ENCODE measurements at places on chromosomes 2 and 18.

GRCh38 chr2:189639007-189639609 is 22.2 kb upstream of the ASNSD1 start:
- no peak for DNase-seq

DNA sequence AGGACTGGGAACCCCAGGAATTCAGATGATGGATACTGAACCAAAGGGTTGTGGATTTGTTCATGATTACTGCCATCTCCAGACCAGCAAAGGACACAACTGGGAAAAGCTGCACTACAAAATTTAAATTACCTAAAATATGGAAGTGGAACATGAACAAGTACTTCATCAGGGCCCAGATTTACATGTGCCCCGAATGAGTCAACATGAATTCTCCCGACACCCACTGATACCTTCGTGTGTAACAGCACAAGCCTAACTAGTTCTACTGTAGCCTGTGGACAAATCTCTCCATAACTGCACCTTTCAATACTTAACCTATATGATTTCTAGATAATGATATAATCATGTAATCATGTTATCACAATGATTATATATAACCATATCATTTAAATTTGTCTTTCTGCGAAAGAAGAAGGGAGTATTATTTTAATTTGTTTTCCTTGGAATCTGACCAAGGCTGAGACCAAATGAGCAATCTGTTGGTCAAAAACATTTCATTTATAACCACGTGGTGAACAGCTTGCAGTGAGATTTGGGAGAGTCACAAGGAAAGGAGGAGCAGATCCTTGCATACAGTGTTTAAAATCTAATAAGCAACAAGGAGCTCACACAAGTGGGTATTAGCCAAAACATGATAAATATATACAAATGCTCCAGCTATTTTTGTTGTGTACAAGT is 70.5 kb downstream of the CACNB4 start:
- DNase-seq = no peak

GRCh38 chr2:25941042-25941441 is 41.3 kb downstream of the KIF3C start:
- DNase-seq = no peak

- no peak for DNase-seq
These were observed 34.7 kb downstream of the CYB5A start for GRCh38 chr18:74257083-74257482.

GRCh38 chr2:202911203-202911511 is 316 bp downstream of the WDR12 start:
- no peak for DNase-seq

GRCh38 chr2:105798595-105798994 is 53.9 kb downstream of the NCK2 start:
- DNase-seq = no peak

DNA sequence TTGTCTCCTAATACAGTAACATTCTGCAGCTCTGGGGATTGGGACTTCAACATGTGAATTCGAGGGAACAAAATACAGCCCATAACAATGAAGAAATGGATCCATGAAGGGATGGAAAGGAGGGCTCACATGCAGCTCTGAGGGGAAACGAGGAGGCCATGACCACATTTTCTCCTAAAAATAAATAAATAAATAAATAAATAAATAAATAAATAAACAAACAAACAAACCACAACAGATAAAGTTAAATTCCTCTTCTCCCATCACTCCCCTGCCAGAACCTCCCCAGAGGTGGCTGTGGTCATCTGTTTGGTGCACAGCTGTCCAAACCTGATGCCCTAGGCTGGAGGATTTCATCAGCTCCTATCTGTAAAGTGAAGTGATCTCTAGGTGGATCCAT is 42.7 kb downstream of the MAL start:
- DNase-seq = no peak

DNA sequence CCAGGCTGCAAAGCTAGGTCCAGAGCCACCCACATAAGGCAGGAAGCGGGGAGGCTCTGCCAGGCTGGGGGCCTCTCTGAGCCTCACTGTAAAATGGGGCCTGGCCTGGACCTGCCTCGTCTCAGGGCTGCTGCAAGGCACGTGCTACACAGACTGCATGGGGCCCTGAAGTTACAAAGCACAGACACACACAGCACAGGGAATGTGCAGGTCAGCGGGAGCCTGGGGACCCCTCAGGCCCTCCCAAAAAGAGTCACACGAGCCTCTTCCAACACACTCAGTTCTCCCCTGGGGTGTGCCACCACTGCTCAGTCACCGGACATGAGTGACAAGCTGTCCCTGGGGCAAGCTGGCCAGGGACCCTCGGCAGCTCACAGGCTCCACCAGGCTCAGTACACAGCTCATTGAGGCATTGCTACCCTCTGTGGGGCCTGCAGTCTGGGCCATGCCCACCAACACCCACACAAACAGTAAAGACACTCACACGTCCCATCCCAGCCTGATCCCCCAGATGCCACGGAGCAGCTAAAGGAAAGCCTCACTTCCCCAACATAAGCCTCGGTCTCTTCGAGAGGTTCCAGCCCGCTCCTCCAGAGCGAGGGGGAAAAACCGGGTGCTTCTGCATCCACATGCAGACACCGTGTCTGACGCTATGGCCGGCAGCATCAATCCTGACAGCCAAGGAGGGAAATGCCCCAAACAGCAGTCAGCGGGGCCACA is 33.7 kb downstream of the BOK start:
- DNase-seq = no peak

- no peak for DNase-seq
These were observed 12.8 kb downstream of the ARHGAP25 start for GRCh38 chr2:68747413-68747812.

GRCh38 chr2:112818094-112818902 is 18.3 kb downstream of the IL1B start:
- DNase-seq = no peak

- DNase-seq = no peak
These were observed 38.1 kb downstream of the SMAD4 start for GRCh38 chr18:51068105-51068504.

- no peak for DNase-seq
These were observed 25.3 kb downstream of the ITM2C start for GRCh38 chr2:230889911-230890601.

GRCh38 chr18:12765126-12765525 is 62.3 kb downstream of the PSMG2 start:
- DNase-seq = no peak

- no peak for DNase-seq
These were observed 27.7 kb downstream of the PDE11A start for GRCh38 chr2:178044836-178045235.

- no peak for DNase-seq
These were observed 316.3 kb upstream of the CXCR4 start for GRCh38 chr2:136434251-136434715.

GRCh38 chr2:121502781-121503180 is 27.9 kb upstream of the RNU4ATAC start:
- no peak for DNase-seq

GRCh38 chr18:14093307-14093915 is 38.8 kb downstream of the ZNF519 start:
- no peak for DNase-seq

- no peak for DNase-seq
These were observed 35.5 kb downstream of the RPRM start for GRCh38 chr2:153443106-153443505.

GRCh38 chr2:201854221-201854801 is 48.0 kb downstream of the CDK15 start:
- no peak for DNase-seq

GRCh38 chr2:26532301-26533250 is 54.7 kb upstream of the OTOF start:
- DNase-seq = no peak

GRCh38 chr2:177078416-177078815 is 134.2 kb upstream of the HNRNPA3 start:
- no peak for DNase-seq

GRCh38 chr2:165745916-165746315 is 48.1 kb downstream of the GALNT3 start:
- no peak for DNase-seq

- no peak for DNase-seq
These were observed 71.6 kb downstream of the CLIP4 start for GRCh38 chr2:29186817-29187216.

DNA sequence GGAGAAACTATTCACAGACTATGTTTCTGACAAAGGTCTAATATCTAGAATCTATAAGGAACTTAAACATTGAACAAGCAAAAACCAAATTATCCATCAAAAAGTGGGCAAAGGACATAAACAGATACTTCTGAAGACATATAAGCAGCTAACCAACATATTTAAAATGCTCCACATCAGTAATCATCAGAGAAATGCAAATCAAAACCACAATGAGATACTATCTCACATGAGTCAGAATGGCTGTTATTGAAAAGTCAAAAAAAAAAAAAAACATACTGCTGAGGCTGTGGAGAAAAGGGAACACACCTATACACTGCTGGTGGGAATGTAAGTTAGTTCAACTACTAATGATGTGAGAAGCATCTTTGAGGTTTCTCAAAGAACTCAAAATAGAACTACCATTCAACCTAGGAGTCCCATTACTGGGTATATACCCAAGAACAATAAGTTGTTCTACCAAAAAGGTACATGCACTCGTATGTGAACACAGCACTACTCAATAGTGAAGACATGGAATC is 220.4 kb upstream of the TFPI start:
- no peak for DNase-seq

GRCh38 chr2:203533676-203534591 is 1.2 kb downstream of the RAPH1 start:
- DNase-seq = no peak

GRCh38 chr18:3514312-3515216 is 64.6 kb downstream of the TGIF1 start:
- DNase-seq = no peak

- DNase-seq = no peak
These were observed 13.1 kb downstream of the PASK start for GRCh38 chr2:241136191-241136590.

- DNase-seq = peak; percentile 52
These were observed 158.4 kb downstream of the SETBP1 start for GRCh38 chr18:44838971-44839666.

DNA sequence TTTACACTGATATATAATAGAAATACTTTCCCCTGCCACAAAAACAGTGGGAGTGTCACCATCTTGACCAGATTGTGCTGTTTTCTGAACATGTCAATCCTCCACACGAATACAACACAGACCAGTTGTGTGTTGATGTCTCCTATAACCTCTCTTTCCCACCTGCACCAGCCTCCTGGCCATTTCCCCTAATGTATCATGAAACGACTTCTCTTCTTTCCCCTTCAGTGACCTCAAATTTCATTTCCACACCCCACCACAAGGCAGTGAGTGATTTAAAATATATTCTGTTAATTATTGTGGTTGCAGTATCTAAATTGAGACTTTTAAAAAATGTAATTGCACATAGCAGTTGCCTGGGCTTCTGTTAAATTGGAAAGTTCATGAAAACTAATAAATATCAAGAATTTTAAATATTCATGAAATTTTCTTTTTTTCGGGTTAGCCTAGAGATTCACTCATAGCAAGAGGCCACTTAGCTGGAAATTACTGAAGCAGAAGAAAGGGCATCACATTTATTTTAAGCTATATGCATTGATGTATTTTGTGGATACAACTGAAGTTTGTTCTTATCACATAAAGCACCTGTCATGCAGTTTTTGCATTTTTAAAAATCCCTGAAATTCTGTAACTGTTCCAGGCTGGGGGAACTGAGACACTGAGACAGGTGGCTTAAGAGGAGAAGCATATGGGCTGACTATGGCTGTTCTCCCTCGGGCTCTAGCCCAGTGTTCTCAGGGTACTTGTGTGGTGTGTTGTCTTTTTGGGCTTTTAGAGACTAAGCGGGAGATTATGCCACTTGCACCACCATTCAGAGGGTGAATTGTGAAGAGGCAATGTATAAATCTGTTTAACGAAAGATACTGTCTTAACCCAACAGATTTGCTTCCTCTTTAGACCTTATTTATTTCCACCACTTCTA is 15.9 kb downstream of the FAM171B start:
- no peak for DNase-seq

DNA sequence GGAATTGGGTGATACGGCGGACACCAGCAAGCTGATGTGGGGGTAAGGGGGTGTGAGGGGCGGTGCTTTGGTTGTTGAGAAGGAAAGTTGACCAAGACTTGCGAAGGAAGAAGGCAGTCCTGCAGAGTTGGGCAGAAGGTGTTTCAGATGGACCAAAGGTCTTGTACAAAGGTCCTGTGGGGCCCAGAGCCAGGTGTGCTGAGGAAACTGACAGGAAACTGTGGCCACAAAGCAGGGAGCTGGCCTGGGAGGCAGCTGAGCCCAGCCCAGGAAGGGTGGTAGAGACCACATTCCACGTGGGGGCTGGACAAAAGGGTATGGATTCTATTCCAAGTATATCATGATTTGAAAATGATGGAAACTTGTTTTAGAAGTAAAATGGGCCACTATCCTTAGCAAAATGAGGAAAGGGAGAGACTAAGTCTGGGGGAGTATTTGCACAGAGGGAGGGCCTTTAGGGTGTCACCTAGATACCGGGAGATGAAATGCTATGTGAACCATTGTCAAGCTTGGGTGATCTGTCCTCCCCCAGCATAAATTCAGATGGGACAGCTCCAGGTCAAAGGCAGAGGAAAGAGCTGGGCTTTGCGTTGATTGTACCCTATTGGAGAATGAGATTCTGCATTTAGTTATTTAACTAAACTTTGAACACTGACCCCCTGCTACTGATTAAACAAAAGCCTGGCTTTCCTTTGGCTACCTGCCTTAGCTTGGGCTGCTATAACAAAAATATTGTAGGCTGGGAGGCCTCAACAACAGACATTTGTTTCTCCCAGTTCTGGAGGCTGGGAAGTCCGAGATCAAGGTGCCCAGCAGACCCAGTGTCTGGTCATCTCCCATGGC is 4.3 kb upstream of the EDAR start:
- no peak for DNase-seq

DNA sequence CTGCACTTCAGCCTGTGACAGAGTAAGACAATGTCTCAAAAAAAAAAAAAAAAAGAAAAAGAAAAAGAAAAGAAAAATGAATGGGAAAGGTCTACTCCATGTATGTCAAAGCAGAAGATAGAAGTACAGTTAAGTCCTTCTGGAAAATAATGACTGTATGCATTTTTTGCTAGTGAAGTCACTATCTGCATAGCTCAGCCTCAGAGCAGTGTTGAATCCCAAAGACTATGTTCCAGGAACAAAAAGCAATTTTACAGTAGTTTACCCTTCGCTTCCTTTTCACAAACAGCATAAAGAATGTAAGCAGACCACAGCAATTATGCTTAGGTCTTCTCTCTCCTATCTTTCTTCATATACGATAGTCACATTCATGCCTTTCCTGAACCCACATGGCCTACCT is 497.4 kb downstream of the CMPK2 start:
- no peak for DNase-seq

DNA sequence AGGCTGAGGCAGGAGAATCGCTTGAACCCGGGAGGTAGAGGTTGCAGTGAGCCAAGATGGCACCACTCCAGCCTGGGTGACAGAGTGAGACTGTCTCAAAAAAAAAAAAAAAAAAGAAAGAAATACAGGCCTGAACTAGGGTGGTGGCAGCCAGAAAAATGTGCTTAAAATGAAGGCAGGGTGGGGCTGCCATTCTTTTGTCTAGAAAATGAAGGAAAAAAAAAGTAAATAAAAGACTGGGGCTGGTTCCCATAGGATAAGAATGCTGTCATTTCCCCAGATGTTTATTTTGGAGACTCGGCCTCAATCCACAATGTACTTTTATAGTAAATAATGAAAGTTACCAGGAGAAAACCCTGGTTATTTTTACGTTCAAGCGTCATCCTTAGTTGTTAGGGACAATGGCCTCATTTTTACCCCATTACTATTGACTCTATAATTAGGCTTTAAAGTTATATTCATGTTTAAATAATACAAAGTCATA is 58.9 kb downstream of the ATP8B1 start:
- no peak for DNase-seq

- no peak for DNase-seq
These were observed 24.8 kb downstream of the IGFBP2 start for GRCh38 chr2:216657980-216658379.

GRCh38 chr2:33484042-33484621 is 7.7 kb downstream of the RASGRP3 start:
- no peak for DNase-seq
